ENCODE measurements at places on chromosomes 13 and 19.

DNA sequence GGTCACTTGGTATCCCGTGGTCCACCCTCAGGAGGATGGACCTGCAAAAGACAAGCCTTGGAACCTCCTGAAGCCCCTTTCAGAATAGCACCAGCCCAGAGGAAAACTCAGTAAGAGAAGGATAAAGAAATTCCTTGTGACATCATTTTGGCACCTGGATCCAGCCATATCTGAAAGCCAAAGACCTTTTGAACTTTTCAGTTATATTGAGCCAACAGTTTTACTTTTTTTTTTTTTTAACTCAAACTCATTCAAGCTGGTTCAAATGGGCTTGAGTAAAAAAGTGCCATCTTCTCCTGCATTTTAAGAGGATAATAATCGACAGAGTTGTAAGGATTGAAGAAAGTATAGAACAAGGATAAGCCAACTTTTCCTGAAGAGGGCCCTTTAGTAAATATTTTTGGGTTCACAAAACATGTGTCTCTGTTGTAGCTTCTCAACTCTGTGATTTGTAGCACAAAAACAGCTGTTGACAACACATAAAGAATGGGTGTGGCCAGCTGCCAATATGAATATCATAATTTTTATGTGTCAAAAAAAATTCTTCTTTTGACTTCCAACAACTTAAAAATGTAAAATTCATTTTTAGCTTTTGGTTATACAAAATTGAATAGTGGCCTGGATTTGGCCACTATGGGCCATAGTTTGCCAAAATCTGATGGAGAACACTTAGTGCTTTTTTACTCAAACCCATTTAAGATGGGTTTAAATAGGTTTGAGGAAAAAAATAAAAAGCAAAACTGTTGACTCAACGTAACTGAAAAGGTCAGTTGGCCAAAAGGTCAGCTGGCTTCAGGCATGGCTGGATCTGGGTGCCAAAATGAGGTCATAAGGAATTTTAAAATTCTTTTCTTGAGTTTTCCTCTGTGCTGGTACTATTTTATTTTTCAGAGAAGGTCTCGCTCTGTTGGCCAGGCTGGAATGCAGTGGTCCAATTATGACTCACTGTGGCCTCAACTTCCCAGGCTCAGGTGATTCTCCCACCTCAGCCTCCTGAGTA, 50.7 kb downstream of the ACSBG2 start:
- no peak for DNase-seq

GRCh38 chr13:47396915-47397314, 500.1 kb upstream of the HTR2A start:
- DNase-seq, result no peak

DNA sequence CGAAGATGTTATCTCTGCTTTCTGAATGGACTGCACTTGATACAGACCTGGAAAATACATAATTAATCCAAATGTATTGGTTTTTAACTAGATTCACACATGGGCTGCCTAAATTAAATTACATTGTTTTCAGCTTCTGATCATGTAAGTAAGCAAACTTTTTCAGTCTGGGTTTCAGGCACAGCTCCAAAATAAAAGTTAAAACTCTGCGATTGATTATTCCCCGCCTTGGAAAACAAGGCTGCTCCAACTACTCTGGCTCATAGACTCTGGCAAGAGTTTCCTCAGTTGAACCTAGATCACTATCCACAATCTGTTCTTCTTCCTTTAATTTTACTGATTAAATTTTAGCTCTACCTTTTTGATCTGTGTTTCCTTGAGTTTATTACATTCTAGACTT, 526.0 kb upstream of the SPRY2 start:
- DNase-seq, result no peak

DNA sequence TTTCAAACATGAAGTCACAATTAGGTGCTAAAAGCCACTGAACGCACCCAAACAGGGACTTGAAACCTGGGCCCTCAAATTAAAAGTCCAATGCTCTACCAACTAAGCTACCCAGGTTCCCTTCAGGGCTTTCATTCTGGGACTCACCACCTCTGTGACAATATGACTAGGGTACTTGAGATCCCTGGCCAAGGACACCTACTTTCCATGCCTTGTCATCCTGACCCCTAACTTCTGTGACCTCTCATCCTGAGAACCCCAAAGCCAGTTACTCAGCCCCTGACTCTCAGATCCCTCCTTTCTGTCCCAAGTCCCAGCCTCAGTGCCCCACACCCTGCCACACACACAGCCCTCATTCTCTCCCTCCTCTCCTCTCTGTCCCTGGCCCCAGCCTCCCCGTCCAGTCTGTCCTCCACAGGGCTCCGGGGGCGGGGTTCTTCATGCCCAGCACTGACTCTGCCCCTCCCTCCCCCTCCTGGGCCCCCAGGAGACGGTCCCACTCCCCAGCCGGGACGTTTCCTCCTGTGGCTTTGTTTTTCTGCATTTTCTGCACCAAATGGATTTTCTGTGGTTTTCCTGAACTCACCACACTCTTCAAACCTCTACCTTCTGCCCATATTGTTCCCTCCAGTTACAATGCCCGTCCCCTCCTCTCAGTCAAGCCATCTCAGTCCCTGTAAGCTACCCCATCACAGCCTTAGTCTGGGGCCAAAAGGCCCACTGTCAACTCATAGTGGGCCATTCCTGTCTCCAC, 7.0 kb downstream of the RCN3 start:
- no peak for DNase-seq

GRCh38 chr13:95382916-95383315, 81.7 kb upstream of the ABCC4 start:
- DNase-seq, result no peak

DNA sequence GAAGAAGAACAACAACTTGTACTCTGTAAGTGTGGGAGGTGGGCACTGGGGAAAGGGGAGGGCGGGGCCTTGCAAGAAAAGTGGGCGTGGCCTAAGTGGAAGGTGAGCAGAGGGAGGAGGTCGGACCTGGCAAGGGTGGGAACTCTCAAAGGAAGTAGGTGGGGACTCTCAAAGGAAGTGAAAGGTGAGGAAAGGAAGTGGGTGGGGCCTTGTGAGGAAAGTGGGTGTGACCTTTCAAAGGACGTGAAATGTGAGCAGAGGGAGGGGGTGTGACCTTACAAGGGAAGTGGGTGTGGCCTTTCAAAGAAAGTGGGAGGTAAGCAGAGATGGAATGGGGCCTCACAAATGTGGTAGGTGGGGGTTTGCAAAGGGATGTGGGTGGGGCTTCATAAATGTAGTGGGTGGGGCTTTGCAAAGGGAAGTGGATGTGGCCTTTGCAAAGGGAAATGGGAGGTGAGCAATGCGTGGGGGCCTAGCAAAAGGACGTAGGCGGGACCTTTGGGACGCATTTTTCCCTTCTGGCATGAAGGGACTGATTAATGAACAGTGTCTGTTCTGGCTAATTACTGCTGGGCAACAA, 25.9 kb downstream of the ACSBG2 start:
- DNase-seq, result peak; percentile 86

GRCh38 chr13:47120282-47120681, 223.4 kb upstream of the HTR2A start:
- no peak for DNase-seq

DNA sequence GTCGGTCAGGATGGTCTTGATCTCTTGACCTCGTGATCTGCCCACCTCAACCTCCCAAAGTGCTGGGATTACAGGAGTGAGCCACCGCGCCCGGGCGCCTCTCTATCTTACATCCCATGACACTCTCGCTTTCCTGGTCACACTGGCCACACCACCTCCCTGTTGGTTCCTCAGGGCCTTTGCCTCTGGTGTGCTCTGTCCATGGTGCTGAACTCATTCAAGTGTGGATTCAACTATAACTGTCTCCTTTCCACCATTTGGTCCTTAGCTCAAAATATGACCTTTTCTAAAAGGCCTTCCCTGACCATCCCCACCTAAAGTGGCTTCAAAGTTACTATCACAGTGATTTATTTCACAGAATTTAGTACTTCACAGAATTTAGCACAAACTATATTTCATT, 3.7 kb upstream of the SMIM17 start:
- no peak for DNase-seq

- no peak for DNase-seq
These were observed 6.9 kb upstream of the AMER2 start for GRCh38 chr13:25179011-25179410.

GRCh38 chr13:96020155-96020575, 33.0 kb downstream of the UGGT2 start:
- no peak for DNase-seq

- no peak for DNase-seq
These were observed 240.2 kb upstream of the STARD13 start for GRCh38 chr13:33525763-33526162.

DNA sequence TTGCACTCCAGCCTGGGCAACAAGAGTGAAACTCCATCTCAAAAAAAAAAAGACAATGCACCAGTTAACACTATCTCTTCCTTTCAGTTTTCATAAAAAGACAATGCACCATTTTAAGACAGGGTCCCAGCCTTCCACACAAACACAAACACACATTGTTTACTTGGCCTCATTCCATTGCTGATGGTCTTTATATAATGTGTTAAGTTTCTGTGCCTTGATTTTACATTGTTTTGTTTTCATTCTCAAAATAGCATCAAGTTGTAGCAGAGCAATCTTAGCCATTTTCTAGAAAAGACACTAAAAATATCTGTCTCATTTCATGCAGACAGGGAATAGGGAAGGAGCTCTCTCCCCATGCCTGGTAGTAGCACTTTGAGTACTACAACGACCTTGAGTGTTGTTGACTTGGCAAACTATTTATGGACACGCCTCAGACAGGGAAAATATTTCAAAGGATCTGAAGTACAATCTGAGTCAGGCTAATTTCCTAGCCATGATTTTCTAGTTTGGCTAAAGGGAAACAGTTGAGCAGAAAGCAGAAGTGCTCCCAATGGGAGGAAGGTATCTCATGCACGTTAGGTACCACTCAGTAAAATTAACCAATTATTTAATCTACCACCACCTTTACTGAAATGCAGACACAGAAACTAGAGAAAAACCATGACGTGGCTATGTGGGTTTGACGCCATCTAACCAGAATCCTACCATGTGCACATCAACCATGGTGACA, 120.6 kb downstream of the ABCC4 start:
- no peak for DNase-seq

GRCh38 chr13:102234618-102235017, 167.2 kb downstream of the FGF14 start:
- no peak for DNase-seq

DNA sequence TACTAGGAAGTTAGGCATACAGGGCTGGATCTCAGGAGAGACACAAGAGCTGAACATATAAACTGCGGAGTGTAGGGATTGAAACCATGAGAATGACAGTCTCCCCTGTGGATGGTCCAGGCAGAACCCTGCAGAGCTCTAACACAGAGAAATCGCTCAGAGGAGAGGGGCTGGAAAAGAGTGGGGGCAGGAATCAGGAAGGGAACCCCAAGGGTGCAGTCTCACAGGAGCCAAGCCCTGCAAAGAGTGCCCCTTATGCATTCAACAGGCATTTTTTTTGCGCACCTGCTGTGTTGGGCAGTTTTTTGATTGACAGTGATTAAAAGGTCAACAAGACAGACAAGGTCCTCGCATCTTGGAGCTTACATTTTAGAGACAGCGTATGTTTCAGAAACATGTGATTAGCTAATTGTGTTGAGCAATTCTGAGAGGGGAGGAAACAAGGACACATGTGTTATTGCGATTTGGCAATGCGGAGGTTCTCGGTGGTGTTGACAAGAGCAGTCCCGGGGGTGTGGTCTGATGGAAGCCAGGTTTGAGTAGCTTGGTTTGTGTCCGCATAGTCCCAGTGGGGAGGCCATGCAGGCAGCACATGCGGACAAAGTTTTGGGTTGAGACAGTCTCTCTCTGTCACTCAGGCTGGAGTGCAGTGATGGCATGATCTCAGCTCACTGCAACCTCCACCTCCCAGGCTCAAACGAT, 182.6 kb upstream of the IRS2 start:
- no peak for DNase-seq

DNA sequence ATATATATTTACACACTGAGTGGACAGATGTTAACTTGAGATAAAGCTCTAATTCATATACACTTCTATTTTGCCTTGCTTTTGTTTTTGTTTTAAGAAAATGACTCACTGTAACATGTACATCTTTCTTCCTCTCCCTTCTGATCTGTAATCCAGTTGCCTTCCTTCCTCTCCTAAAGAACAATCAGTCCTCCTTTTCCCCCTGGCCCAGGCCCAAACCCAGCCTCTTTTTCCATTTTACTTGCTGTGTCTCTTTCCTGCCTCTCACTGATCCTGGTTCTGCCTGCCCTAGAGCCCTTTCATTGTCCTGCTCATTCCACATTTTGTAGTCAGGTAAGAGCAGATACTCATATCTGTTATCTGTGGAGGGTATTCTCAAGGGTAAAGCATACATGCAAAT, 50.8 kb downstream of the ZAR1L start:
- DNase-seq, result no peak

GRCh38 chr13:81139987-81140386, 799.1 kb upstream of the SPRY2 start:
- DNase-seq, result no peak

- no peak for DNase-seq
These were observed 80.5 kb upstream of the MBNL2 start for GRCh38 chr13:97141564-97142005.

- no peak for DNase-seq
These were observed 5.4 kb upstream of the PLAUR start for GRCh38 chr19:43675269-43675879.

- DNase-seq, result no peak
These were observed 61.1 kb upstream of the TPM4 start for GRCh38 chr19:16014923-16015804.

GRCh38 chr19:4358709-4359626, 15.6 kb downstream of the MPND start:
- no peak for DNase-seq

GRCh38 chr13:30715837-30716236, 19.5 kb upstream of the ALOX5AP start:
- DNase-seq, result no peak

DNA sequence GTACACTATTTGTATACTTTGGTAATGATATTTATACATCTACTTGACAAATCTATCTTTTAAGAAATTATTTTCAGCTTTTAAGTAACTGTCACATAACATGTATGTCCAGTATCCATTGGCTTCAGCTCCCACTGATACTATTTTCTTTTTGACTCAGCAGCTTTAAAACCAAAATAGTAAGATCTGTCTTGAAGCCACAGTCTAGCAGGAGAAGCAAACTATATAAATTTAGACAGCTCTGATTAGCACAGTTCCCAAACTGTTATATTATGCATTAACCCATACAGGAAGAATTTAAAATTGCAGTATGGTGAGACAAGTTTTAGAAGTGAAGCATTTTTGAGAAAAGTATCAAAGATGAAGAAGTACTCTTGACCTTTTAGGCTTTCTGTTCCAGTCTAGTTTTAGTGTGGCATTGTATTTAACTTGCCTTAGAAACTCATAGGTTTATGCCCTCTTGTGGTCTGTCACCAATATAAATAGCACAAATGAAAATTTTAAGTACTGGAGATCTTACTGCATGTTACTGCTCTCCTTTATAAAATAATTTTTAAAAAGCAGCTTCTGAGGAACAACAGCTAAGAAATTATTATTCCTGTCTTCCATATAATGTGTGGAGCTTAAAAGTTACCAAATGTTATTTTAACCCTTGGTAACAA, 24.7 kb downstream of the URI1 start:
- DNase-seq, result no peak

- DNase-seq, result no peak
These were observed 86.0 kb downstream of the ZNF726 start for GRCh38 chr19:24000656-24001055.
